ENCODE measurements at places on chromosomes 16 and 17. TPM values are rescaled to one million over a fixed set of nuclear protein-coding genes. Genes with fewer than 3 reads are reported as not detected.

GRCh38 chr17:64399071-64399766 is 8.6 kb upstream of the PECAM1 start:
- DNase-seq: no peak

- DNase-seq: no peak
These were observed 94.6 kb downstream of the ITFG1 start for GRCh38 chr16:47366228-47366627.

- no peak for DNase-seq
These were observed 12.2 kb downstream of the MPP3 start for GRCh38 chr17:43820759-43821158.

- DNase-seq: no peak
These were observed 73.3 kb upstream of the TOB1 start for GRCh38 chr17:50939542-50939794.

DNA sequence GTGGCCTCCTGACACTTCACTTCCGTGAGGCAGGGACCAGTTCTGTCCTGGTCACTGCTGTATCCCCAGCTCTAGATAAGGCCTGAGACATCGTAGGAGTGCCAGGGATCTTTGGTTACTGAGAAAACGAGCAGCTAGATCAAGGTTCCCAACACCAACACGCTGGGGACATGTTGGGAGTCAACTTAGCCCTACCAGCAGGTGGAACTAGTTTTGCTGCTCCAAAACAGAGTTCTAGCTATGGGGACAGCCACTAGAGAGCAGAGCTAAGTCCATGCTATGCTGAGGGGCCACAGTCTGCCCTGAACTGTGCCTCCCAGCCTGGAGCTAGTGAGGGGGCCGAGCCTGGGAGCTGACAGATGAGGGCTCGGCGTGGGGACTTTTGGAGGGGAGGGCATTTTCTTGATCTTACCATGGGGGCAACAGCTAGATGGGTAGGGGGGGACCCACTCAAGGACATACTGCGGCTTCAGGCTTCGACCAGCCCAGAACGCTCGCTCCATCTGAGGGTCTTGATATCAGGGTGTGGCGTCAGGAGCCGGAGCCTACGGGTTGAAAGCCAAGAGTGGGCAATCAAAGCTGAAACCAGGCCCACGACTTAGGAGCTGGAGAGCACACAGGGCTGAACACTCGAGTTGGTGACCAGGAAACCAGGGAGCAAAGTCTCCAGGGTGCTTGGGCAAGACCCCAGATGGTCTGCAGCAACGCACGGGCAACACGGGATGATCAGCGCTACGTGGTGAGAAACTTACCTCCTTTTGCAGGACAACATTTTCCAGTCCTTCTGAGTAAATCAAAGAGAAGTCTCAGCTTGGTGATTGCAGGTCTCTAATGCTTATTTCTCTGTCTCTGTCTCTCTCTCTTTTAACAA is 13.4 kb downstream of the SNX20 start:
- DNase-seq: no peak

GRCh38 chr16:73553941-73554660 is 506.2 kb upstream of the ZFHX3 start:
- no peak for DNase-seq

DNA sequence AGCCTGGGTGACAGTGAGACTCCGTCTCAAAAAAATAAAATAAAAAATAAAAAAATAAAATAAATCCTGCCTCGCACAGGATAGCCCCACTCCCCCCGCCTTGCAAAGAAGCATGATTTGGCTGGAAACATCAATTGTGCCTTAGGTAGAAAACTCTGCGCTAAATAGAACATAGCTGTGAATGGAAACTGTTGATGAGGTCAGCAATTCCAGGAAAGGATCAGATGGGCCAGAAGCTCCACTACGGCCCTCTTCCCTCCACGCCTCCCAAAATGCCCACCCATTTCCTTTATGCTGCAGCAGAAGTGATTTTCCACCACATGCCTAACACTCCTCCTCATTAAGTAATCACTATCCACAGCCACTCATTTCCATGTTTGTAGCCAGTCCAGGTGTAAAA is 473.4 kb downstream of the XYLT1 start:
- DNase-seq: no peak

DNA sequence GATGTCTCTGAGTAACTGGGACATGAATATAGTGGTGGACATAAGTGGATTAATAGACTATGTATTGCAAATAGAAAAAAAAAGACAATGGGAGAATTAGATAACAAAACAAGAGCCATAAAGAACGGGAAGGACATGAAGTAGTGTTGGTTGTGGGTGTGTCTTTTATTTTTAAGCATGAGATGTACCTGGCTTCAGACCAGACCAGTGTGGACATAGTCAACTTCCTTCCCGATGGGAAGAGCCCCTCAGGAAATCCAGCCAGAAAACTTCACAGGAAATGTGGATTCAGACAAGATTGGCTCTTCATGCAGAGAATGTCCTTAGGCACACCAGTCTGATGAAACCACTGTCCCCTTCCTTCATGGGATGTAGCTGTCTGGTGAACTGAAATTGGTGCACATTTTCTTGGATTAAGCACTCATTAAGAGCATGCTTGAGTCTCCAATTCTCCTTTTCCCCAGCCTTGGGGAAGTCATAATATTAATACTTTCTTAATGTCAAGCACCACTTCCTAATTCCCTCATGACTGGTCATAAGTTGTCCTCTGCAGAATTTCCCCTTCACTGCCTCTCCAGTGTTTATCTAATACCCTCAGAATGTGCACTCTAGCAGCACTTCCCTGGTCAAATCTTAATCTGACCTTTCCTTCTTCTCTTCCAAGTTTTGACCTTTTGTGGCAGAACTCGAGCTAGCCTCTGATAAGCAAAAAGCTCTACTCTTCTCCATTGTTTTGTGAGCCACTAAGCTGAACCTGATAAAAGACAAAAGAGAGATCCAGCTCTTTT is 350.6 kb upstream of the MAF start:
- no peak for DNase-seq

DNA sequence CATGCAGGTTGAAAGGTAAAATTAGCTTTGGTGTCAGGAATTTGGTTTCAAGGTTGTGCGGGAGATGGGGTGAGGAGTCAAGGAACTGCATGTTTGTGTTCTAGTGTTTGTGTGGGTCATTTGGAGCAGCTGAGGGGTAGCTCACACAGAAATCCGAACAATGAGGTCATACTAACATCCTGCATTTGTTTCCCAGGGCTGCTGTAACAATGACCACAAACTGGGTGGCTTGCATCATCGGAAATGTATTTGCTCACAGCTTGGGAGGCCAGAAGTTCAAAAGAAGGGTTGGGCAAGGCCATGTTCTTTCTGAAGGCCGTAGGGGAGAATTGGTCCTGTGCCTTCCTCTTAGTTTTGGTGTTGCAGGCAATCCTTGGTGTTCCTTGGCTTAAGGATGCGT is 287.4 kb downstream of the HAPSTR1 start:
- no peak for DNase-seq

DNA sequence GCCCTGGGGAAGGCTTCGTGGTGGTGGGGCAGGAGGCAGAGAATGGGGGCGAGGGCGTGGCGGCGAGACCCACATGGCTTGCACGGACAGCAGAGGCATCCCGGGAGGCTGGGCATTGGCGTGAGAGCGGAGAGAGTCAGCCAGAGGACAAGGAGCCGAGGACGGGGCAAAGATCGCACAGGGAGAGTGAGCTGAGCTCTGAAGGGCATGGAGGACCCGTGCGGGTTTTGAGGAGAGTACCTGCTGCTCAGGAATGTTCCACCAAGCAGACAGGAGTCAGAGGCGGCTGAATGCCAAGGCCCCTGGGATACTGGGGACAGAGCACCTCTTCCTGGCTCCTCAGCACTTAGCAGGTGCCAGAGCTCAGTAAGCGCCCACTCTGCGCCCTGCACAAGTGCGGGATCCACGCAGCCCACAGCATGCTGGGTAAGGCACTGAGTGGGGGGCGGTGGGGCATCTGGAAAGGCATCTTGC is 47.8 kb downstream of the ARHGAP27 start:
- no peak for DNase-seq

DNA sequence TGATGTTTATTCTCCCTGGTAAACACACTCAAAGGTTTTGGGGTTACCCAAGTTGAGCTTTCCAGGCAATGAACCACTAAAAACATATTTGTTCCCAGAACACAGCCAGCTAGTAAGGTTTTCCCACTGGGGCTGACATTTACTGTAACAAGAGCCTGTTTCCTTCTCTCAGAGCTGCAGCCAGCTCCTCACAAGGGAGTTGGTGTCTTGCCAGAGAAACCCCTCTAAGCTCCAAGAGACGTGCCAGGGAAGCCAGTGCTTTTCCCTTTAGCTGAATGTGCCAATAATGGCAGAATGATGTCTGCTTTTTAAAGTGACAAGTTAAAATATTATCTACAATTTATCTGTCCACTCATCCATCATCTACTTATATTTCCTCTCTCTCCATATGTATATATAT is 170.8 kb upstream of the RBFOX1 start:
- DNase-seq: no peak

DNA sequence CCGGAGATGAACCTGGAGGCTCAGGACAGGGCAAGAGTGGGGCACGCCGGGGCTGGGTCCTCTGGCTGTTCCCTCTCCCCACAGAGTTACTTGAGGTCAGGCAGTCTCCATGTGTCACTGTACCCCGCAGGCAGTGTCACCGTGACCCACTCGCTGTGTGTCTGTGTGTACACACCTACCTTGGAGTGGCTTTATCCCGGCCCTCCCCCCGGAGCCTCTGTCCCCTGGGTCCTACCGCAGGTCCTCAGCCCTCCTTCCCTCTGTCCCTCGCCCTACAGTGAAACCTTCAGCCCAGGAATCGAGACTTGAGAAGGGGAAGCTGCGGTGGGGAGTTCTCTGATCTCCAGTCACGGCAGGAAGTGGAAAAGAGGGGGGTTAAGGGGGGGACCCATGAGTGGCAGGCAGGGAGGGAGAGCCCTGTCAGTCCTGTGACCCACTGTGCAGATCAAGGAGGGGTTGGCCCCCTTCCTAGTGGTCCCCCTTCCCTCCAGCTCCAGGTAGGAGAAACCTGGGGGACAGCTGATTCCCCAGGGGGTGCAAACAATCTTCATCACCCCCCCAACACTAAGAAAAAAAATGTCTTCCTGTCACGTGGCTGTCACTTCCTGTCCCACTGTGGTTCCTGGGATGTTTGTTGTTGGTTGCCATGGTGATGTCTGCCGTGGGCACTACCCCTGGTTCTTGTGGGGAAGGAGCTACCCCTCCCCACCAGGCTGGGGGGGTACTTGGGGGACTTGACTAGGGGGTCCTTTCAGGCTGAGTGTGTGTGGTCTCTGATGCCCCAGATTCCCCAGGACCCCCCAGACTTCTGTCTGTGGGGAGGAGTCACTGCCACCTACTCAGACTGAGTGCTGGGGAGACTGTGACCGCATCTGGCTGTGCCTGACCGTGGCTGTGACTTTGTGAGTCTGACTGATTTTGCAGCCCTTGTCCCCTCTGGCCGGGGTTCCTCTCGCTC is 13.7 kb downstream of the RARA start:
- DNase-seq: no peak

GRCh38 chr17:14926526-14927122 is 338.5 kb downstream of the PMP22 start:
- no peak for DNase-seq

DNA sequence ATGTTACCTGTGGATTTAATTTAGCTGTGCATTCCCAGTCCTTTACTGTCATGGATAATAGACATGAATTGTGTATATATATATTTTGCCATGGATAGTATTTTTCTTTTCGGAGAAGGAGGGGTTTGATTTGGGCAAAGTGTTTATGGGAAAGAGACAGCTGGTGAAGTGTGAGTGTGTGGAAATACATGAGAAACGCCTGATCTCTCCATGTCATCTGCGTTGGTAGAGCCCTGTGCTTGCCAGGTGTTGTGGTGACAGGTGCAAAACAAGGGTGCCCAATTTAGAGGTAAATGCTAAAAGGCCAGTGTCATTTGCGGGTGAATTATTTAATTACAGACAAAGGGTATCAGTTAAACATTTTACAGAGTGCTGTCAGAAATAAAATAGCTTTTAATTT is 23.4 kb downstream of the NDEL1 start:
- no peak for DNase-seq

FBRS gene
- 49.7 TPM for total RNA-seq

All from omental fat pad (tissue), 4 donors.